H54 (cell line): ENCODE measurements at places on chromosomes 7 and 10.

DNA sequence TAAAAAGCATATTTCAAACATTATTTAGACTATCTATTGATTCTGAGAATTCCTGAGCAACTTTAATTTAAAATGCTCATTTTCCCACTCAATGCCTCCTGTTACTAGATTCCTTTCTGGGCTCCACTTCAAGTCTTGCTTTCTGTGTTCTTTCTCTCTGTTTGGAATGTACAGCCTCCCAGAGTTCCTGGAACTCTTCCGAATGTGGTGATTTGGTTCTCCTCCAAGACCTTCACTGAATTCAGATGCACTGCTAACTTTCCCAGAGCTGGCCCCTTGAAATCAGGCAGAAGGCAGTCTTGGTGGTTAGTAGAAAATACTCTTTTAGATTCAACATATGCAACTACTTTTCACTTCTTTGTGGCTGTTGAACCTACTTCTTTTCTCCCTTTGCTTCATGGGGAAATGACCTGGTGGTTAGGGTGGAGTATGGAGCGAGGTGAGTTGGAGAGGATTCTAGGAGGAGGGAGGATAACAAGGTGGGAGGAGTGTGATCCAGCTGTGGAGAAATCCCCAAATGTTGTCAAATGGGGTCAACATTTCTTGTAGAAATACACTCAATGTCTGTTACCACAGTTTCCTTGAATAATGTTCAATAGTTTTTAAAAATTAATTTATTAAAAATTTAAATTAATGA lies 27.9 kb upstream of the CCDC7 start:
- no peak for DNase-seq

DNA sequence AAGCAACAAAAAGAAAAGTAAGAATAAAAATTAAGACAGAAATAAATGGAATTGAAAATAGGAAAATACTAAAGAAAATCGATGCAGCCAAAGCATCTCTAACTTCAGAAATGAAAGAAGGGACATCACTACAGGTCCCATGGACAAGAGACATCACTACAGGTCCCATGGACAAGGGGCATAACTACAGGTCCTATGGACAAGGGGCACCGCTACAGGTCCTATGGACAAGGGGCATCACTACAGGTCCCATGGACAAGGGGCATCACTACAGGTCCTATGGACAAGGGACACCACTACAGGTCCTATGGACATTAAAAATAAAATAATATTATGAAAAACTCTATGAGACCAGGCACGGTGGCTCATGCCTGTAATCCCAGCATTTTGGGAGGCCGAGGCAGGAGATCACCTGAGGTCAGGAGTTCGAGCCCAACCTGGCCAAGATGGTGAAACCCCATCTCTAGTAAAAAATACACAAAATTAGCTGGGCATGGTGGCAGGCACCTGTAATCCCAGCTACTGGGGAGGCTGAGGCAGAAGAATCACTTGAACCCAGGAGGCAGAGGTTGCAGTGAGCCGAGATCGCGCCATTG lies 101.0 kb upstream of the DNAAF5 start:
- DNase-seq, result no peak

GRCh38 chr7:31521336-31522010 lies 7.6 kb downstream of the ITPRID1 start:
- no peak for DNase-seq

DNA sequence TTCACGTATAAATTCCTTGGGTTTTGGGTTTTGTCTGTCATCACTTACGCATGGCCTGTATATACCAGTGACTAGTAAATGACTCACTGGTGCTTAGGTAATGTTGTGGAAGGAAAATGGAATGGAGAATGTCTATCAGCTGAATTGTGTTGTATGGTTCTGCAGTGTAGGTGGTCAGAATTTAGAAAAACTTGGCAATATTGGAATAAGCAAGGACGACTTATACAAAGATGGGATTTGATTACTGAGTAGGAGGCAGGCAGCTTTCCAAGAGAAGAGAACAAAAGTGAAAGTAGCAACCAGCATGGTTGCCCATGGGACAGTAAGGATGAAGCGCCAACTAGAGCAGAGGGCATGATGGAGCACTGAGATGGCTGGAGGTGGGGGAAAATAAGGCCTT lies 168.6 kb upstream of the CSTF2T start:
- no peak for DNase-seq

- DNase-seq, result no peak
Measured at GRCh38 chr10:54485971-54486370, 315.1 kb downstream of the PCDH15 start.

- DNase-seq, result no peak
Measured at GRCh38 chr10:132879408-132880127, 62.8 kb downstream of the CFAP46 start.

DNA sequence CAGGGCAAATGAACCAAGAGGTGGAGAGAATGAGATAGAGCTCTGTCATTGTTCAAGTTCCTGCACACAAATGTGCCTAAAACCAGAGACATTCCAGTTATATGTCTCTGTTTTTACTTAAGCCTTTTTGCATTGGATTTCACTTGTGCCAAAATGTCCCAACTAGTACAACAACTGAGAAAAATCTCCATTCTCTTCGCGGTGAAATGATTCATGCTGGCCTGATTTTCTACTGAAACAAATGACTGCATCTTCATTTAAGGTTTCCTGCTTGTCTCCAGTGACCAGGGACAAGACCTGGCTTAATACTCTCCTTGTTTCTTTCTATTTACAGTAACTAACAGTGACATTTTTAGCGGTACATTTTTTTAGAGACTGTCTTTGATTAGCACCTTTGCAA lies 714.9 kb downstream of the KCNMA1 start:
- no peak for DNase-seq

DNA sequence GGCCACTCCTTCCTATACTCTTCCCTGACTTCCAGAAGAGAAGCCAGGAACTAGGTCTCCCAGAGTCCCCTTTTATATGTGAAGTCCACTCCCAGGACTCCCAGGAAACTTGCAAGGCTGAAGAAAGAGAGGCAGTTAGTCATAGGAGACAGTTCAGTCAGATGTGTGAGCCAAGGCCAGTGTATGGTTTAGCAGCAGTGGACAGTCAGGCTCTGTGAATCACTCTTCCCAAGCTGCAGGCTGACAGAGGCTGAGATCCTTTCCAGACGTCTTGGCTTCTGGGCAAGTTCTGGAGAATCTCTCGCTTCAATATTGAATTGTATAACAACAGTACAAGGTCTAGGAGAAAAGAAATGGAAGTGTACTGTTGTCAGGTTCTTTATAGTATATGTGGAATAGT lies 26.9 kb downstream of the BLVRA start:
- peak; percentile 91 for DNase-seq

GRCh38 chr7:88346357-88346756 lies 39.7 kb upstream of the STEAP4 start:
- DNase-seq, result no peak

- no peak for DNase-seq
Measured at GRCh38 chr10:112698133-112698817, 251.3 kb downstream of the VTI1A start.

GRCh38 chr7:33237036-33237435 lies 107.7 kb downstream of the BBS9 start:
- DNase-seq, result no peak

- DNase-seq, result peak; percentile 52
Measured at GRCh38 chr10:66925896-66926715, at the start of gene LRRTM3. Gene LRRTM3, plus strand, starts transcription at chr10:66926036.

GRCh38 chr10:59512951-59513350 lies 150.6 kb upstream of the FAM13C start:
- DNase-seq, result no peak

DNA sequence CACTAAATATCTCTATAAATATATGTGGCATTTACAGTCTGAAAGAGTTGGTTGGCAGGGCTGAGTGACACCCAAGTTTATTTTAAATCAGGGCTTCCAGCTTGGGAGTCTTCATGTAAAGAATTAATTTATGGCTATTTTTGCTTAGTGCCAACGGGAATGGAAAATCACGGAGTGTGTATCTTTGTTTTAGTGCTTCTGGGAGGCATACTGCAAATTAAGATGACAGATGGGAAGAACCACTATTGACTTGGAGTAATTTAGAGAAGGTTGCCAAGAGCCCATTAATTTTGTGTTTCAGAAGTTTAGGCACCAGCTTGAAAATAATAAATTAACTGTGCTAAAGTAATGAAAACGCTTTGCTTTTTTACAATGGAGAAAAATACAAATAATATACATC lies 135.2 kb downstream of the GPR37 start:
- no peak for DNase-seq

DNA sequence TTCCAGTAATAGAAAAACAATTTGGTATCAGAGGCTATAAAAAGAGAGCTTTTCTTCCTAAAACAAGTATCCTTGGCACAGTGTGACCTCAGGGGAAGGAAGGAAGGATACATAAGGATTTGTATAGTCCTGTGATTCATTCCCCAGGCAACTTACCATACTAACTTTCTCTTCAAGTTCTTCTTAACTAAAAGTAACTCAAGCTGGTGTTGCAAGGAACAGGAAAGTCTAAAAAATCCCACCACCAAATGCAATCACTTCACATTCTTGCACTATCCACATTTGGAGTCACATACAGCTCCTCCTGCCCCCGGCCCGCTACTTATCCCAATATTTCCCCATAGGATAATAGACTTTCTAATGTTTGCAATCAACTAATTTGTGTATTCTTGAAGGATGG lies 84.8 kb downstream of the PRKAG2 start:
- DNase-seq, result no peak

- no peak for DNase-seq
Measured at GRCh38 chr10:8048281-8049008, 6.0 kb upstream of the GATA3 start.

- no peak for DNase-seq
Measured at GRCh38 chr7:50657341-50657873, 92.2 kb upstream of the DDC start.

DNA sequence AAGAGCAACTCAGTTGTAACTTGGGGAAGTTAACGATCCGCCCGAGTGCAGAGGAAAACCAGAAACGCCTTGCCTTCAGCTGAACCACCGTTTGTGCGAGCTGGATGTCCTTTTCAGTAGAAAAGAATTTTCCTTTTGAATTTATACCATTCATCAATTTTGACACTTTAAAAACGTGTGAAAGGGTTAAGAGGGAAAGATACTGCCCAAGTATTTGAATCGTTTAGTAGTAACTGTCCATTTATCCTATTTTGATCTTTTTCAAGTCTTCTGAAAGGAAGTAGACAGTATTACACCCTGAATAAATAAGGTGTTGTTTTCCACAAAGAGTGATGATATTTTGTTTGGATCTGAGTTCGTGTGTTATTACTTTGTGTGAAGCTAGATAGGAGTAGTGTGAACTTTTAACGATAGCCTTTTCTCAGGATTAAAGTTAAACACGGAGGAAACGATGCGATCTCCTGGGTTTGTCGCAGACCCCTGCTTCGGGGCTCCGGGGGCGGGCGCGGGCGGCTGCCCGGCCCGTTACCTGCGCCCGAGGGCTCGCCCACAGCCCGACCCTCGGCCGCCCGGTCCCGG lies 830 bp upstream of the BMI1 start:
- DNase-seq, result no peak

- no peak for DNase-seq
Measured at GRCh38 chr7:17315974-17316373, 17.5 kb downstream of the AHR start.

DNA sequence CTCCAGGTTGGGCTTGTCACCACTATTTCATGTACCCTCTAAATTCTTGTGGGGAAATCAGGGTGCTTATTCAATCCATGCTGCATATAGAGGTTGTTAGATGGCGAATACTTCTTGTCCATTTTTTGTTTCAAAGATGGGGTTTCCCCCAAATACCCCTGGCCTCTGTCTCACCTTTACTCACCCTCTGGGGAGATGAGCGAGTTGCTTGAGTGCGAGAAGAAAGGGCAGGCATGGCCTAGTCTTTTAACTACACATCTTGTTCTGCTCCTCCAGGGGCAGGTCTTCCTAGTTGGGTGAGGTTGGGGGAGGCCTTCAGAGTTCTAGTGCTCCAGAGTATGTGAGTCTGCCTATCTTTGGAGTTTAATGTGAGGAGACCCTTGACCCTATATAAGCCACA lies 46.2 kb downstream of the HHEX start:
- DNase-seq, result no peak

DNA sequence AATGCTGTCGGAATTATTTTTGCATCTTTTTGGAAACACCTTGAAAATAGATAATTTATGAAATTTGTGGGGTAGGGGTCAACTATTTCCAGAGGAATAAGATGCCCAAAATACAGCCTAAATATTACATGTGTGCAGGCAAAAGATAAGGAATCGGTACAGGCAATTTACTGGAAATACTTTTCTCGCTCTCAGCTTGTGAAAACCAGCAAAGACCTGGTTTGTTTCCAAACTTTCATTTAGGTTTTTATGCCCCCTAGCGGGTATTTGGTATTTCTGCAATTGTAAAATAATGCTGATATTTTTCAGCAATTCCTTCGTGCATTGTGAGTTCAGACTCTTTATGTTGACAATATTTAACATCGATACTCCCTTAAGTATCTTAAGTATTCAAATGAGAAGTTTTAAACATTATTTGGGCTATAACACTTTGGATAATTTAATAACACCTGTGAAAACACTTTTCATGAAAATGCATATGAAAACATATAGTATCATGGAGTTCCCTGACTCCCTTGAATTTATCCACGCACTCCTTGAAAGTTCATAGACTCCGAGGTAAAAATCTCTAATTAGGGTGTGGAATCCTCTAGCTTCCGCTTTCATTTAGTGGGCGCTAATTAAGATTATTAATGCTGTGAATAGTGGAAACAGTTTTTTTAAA lies 132.4 kb downstream of the TSPAN12 start:
- no peak for DNase-seq

- DNase-seq, result no peak
Measured at GRCh38 chr10:24210501-24210900, 1.6 kb downstream of the KIAA1217 start.

GRCh38 chr7:40656349-40656748 lies 521.5 kb downstream of the SUGCT start:
- DNase-seq, result no peak

- no peak for DNase-seq
Measured at GRCh38 chr7:94288096-94288495, 106.6 kb upstream of the COL1A2 start.

DNA sequence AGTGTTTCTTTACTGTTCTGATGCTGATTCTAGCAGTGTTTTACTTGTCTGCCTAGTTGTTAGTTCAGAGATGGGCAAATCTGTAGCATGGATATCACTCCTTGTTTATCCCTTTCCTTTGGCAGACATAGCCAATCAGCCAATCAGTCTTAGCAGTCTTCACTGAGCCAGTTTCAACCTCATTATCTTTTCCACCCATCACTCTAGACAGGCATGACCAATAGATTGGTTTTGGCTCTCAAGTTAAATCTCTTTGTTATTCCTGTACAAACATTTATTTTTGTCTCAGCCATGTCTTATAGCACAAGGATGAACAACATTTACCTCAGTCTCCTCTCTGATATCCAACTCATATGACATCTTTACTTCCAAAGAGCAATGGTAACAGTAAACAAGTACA lies 109.5 kb downstream of the PRKG1 start:
- no peak for DNase-seq
